ENCODE measurements at places on chromosomes 16 and 17.

DNA sequence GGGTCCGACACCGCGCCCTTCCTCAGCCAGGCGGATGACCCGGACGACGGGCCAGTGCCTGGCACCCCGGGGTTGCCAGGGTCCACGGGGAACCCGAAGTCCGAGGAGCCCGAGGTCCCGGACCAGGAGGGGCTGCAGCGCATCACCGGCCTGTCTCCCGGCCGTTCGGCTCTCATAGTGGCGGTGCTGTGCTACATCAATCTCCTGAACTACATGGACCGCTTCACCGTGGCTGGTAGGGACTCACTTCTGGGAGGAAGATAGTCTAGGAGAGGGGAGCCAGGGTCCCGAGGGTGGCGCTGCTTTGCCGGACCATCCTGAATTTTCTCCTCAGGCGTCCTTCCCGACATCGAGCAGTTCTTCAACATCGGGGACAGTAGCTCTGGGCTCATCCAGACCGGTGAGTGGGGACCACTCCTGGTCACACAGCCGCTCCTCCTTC is 601 bp downstream of the SPNS1 start:
- no peak for DNase-seq

- peak; percentile 83 for DNase-seq
Observed at GRCh38 chr17:8125154-8125946, 1.4 kb upstream of the HES7 start.

- DNase-seq = no peak
Observed at GRCh38 chr17:10815319-10815718, 11.4 kb upstream of the TMEM238L start.

DNA sequence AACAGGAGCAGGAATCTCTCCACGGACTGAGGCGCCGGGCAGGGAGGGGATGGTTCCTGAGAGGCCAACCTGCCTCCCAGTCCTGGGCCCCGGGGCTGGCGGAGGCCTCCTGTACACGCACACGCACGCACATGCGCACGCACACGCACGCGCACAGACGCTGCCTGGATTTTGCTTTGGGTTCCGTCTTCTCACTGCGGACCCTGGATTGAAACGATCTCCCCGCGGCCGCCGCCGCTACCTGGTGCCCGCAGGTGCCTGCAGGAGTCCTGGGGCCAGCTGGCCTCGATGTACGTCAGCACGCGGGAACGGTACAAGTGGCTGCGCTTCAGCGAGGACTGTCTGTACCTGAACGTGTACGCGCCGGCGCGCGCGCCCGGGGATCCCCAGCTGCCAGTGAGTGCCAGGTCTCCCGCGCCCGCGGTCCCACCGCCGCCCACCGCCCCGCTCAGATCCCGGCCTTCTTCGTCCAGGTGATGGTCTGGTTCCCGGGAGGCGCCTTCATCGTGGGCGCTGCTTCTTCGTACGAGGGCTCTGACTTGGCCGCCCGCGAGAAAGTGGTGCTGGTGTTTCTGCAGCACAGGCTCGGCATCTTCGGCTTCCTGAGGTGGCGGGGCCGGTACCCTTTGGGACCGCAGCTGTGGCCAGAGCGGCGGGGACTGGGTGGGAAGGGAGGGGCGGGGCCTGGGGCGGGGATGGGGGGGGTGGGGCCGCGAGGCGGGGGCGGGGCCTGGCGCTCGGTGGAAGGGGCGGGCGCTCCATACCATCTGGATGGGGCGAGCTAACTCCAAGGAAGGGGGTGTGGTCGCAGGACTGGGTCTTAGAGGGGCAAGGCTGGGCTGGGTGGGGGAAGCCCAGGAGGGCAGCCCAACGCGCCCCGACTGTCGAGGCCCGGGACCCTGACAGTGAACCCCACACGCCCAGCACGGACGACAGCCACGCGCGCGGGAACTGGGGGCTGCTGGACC is 12.3 kb downstream of the CES4A start:
- DNase-seq = peak; percentile 54

- no peak for DNase-seq
Observed at GRCh38 chr16:47904691-47905090, 251.1 kb downstream of the ABCC12 start.

DNA sequence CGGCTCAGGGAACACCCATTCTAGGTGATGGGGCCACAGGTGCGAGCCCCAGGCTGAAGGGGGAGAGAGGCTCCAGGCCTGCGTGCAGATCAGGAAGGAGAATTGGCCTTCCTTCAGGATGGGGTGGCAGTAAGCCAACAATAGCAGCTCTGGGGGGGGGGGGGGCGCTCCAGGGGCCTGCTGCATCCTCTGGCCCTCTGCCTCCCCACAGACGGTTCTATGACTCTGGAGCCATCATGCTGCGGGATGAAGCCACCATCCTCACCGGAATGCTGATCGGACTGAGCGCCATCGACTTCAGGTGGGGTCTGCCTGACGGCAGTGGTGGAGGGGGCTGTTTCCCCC is 6.1 kb downstream of the RUNDC3A start:
- no peak for DNase-seq

All from stimulated activated CD4-positive, alpha-beta T cell treated with anti-CD3 and anti-CD28 coated beads, Interleukin-4, amount 100 ng/mL, for 4 hours (primary cell).